Cerebellar cortex (tissue), 1 donor: ENCODE measurements at places on chromosomes 4 and X.

DNA sequence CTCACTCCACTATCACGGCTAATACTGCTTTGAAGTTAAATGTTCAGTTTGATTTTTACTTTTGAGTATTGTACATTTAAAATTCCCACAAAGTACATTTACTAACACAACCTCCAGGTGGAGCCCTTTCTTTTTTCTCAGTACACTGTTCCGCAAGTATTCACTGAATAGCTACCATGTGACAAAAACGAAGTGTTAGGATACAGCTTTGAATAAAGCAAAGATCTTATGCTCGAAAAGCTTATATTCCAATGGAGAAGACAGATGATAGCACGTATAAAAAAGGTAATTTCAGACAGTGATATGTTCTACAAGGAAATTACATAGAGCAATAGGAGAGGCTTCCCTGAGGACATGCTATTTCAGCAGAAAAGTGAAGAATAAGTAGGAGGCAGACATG is 60.7 kb upstream of the ABCG2 start:
- peak; percentile 69 for DNase-seq

GRCh38 chr4:169987327-169988228 is 38.6 kb downstream of the MFAP3L start:
- no peak for DNase-seq

DNA sequence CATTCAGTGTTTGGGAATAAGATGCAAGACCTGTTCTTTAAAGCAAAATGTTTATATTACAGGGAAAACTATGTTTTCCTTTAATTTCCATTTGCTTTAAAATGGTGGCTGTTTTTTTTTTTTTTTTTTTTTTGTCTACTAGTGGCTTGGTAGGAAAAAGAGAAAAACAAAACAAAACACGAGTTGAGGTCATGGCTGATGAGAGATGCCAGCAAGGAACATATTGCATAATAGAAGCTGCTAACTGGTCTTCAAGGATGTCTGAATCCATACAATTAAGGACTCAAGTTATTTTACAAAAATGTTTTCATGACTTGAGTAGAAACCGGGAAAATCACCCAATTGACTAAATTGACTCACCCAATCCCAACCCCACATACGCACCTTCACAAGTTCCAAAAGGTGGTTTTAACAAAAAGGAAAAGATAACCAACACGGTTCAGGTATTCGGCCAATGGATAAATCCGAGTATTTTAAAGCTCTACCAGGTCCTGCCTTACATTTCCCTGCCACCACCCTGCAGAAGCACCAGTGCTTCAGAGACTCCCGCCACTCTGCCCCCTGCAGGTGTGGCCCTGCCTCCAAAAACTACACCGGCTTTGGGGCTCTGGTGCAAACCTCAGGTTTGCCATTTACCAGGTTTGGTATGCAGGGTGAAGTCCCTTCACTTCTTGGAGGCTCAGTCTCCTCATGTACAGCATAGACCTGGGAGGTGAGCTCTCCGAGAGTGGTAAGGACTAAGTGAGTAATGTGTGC is 27.1 kb downstream of the PIR start:
- no peak for DNase-seq

DNA sequence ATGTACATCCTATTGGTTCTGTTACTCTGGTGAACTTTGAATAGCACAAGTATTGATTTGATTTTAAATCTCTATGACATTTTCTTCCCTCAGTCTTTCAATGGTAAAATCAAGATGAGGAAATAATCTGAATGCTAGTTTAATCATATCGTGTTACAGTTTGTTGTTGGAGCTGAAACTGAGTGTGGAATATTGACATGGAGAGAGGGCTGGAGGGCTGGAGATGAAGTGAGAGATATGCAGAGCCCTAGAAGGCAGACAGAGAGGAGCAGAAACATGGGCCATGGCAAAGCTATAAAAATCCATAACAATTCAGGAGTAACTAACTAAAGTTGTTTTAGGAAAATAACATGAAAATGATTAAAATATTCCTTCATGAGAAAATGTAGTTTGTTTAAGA is 141.1 kb downstream of the BANK1 start:
- DNase-seq, result no peak

GRCh38 chrX:107630031-107630689 is 1.9 kb downstream of the PRPS1 start:
- no peak for DNase-seq

GRCh38 chrX:130083656-130084382 is 26.5 kb downstream of the ELF4 start:
- DNase-seq, result no peak

GRCh38 chr4:138927072-138927471 is 88.5 kb upstream of the NOCT start:
- no peak for DNase-seq

DNA sequence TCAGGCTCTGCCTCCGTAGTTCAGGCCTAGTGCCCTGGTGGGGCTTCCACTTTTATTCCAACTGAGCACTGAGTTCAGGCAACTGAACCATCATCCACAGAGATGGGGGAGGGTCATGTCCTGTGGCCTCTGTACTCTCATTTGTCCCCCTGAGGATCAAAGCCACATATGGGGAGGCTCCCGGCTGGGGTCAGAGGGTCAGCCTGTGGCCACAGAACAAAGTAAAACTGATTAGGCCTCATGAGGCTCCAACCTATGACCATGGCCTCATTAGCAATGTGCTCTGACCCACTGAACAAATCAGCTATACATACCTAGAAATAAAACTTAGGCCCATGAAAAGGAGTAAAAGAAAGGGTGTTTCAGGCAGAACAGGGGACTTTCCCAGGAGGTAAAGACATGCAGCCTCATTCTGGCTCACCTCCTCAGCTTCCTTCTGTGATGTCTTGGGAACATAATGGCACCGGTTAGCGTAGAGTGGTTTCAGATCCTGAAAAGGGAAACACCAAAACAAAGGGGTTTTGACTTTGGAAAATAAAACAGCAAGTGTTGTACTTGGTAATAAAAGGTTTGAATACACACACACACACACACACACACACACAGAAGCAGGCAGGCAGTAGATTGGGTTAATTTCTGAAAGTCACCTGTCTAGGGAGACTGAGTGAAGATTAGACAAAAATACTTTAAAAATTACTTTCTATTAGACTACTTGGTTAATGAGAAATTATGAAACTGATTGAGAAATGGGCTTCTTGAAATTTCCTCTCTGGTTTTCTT is 24.3 kb downstream of the TMEM255A start:
- DNase-seq, result no peak

DNA sequence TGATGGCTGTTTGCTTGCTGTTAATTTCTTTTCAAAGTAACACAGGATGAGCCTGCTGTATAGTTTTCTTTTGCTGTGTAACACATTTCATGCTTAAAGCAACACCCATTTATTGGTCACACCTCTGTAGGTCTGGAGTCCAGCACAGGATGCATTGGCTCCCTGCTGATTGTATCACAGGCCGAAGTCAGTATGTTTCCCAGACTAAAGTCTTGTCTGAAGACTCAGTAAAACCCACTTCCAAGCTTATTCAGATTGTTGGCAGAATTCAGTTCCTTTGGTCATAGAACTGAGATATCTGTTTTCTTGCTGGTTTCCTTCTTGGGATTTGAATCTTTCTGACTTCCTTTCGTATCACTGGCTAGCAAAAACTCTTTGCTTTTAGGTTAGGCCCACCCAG is 54.3 kb downstream of the LRP2BP start:
- no peak for DNase-seq

DNA sequence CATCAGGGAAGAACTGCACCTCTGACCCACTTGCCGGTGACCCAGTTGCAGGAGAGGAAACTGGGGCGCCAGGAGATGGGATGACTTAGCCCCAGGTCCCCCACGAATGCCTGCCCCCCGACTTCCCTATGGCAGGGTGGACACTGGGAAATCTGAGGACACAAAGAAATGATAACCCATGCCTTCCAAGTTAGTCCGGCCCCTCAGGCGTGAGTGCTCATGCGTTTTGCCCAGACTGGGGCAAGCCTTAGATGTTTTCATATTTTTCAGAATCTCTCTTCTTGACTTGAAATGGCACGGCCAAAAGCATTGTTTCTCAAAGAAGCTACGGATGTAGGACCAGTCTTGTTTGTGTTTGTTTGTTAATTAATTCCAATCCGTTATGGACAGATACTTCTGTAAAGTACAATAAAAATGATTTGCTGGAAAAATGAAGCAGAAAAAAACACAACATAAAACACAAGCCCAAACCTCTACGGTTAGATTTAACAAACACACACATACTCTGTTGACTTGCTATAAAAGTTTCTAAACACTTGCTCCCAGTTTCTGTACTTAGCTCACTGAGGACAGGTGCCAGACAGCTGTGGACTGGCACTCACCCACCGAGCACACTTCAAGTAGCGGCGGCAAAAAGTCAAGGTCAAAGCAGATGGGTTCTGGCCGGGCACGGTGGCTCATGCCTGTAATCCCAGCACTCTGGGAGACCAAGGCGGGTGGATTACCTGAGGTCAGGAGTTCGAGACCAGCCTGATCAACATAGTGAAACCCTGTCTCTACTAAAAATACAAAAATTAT is 341.5 kb downstream of the BCOR start:
- DNase-seq, result no peak

DNA sequence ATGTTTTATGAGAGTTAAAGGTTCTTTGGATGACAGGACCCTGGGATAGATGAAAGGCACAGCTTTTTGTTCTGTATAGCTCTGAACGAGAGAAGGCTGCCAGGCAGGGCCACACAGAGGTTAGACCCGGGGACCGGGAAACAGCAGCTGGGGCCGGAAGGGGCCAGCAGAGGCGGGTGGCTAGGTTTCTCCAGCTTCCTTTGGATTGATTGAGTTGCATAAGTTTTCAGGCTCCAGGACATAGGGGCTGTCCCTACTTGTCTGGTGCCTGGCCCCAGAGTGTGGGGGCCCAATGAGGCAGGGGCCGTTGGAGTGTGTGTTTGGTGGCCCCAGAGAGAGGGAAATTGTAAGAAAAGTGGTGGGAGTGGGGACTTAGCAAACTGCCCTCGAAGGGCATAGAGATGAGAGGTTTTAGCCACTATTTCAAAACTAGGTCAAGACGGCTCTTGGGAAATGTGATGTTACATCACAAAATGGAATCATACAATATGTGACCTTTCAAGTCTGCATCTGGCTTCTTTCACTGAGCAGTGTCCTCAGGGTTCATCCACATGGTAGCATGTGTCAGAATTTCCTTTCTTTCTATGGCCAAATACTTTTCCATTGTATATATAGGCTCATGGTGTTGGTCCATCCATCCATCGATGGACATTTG is 3.7 kb downstream of the ZFP92 start:
- DNase-seq, result no peak

GRCh38 chrX:39893417-39894338 is 204.1 kb downstream of the BCOR start:
- no peak for DNase-seq

- DNase-seq, result no peak
Observed at GRCh38 chrX:7201496-7201895, 53.5 kb upstream of the PUDP start.

DNA sequence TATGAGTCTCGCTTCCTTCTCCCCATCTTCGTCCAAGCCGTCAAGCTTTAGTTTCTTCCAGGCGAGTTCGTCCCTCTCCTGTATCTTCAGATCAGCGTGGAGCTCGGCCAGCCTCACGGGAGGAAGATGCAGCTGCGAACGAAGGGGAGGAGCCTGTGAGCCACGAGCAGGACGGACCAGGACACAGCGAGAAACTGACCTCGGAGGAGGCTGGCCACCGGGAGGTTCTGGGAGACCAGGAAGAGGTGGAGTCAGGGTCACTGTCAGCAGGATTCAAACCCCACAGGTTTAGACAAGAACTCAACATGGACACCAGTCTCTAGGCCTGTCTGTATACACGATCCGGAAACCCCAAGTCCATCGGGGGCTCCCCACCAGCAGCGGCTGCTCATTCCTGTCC is 7.3 kb downstream of the LRPAP1 start:
- DNase-seq, result no peak

- DNase-seq, result peak; percentile 42
Observed at GRCh38 chrX:69501429-69501828, 2.7 kb upstream of the NALF2 start.

GRCh38 chr4:56698329-56698728 is 17.2 kb upstream of the HOPX start:
- DNase-seq, result no peak

GRCh38 chr4:183399126-183399522 is 45.3 kb upstream of the CDKN2AIP start:
- DNase-seq, result no peak

- DNase-seq, result no peak
Observed at GRCh38 chr4:29549342-29549741, 1170.8 kb upstream of the PCDH7 start.

DNA sequence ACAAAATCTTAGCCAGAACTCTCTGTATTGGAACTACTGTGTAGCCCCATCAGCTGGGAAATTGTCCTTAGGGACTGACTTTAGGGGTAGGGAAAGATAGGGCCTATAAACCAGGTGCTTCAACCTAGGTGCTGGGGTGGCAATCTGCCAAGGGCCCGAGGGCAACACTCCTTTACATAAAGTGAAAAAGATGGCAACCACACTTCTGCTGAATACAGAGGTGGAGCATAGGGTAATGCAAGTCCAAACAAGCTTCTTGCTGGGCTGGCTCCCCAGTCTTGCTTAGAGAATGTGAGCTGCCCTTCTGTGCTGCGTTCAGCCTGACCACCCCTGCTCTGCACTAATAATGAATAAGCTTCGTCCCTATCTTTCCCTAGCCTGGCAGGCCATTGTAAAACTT is 9.8 kb downstream of the ZBTB33 start:
- no peak for DNase-seq

DNA sequence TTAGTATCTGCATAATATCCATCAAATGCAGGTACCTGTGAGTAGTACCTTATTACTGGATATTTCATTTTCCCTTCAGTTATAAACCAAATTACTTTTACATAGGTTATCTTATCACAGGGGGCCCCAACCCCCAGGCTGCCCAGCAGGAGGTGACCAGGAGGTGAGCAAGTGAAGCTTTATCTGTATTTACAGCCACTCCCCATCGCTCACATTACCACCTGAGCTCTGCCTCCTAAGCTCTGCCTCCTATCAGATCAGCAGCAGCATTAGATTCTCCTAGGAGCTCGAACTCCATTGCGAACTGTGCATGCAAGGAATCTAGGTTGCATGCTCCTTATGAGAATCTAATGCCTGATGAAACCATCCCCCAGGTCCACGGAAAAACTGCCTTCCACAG is 6.3 kb downstream of the PRSS12 start:
- no peak for DNase-seq

DNA sequence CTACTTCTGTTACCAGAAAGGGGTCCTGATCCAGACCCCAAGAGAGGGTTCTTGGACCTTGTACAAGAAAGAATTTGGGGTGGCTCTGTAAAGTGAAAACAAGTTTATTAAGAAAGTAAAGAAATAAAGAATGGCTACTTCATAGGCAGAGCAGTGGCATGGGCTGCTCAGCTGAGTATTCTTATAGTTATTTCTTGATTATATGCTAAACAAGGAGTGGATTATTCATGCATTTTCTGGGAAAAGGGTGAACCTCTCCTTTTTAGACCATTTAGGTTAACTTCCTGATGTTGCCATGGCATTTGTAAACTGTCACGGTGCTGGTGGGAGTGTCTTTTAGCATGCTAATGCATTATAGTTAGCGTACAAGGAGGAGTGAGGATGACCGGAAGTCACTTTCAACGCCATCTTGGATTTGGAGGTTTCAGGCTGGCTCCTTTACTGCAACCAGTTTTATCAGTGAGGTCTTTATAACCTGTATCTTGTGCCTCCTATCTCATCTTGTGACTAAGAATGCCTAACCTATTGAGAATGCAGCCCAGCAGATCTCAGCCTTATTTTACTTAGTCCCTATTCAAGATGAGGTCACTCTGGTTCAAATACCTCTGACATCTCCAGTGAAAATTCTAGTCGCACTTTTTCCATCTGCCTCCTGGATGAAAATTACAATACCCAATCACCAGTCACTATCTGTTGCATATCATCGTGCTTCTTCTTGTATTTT is 15.5 kb upstream of the TDO2 start:
- no peak for DNase-seq

GRCh38 chr4:158193171-158193749 is 17.0 kb upstream of the TMEM144 start:
- peak; percentile 61 for DNase-seq
